ENCODE measurements at places on chromosomes 16 and 17.

- H3K4me1 ChIP-seq = peaks cover 5% of the 10 kb centered on the region
- no peak overlapping the region for H3K27ac ChIP-seq
- H3K27me3 ChIP-seq = no peaks in the 10 kb centered on the region
- no peak overlapping the region for H3K4me3 ChIP-seq
- no peak for DNase-seq
Observed at GRCh38 chr17:9371019-9371418, 204.6 kb downstream of the STX8 start.

DNA sequence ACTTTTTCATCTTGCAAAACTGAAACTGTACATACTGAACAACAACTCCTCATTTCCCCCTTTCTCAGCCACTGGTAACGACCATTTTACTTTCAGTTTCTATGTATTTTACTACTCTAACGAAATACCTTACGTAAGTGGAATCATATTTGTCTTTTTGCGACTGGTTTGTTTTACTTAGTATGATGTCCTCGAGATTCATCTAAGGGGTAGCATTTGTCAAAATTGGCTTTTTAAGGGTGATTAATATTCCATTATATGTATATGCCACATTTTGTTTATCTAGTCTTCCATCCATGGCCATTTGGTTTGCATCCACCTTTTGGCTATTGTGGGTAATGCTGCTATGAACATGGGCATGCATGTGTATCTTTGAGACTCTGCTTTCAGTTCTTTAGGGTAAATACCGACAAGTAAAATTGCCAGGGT lies 10.4 kb downstream of the KPNB1 start:
- peaks cover 54% of the 10 kb centered on the region for H3K4me1 ChIP-seq
- H3K27me3 ChIP-seq = no peaks in the 10 kb centered on the region
- DNase-seq = no peak
- H3K4me3 ChIP-seq = peak overlapping the region; percentile 74
- peaks cover 82% of the 10 kb centered on the region for H3K36me3 ChIP-seq

DNA sequence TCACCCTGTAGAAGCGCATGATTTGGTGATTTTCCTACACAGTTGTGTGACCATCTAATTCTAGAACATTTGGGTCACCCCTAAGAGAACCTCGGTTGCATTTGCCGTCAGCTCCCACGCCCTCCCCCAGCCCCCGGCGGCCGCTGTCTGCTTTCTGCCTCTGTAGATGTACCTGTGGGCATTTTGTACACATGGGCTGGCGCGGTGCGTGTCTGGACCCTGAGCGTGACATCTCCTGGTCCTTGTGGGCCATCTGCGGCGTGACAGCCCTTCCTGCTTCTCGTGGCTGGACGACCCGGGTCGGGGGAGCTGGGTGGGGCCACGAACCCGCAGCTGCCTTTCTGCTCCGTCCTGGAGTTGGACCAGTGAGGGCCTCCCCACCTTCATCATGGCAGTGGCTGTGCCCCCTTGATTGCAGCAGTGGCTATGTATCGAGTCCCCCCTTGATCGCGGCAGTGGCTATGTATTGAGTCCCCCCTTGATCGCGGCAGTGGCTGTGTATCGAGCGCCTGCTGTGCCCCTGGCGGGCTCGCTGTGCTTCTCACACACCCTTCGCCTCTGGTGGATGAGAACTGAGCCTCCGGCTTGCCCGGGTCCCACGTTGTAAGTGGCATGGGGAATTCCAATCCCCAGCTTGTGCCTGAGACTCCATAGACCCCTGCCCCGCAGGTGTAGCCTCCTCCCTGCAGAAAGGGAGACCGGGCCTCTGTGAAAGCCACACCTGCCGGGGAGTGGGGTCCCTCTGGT lies 24.1 kb downstream of the GSE1 start:
- no peak overlapping the region for H3K27ac ChIP-seq
- no peak for DNase-seq
- no peak overlapping the region for H3K4me3 ChIP-seq
- no peaks in the 10 kb centered on the region for H3K27me3 ChIP-seq
- H3K36me3 ChIP-seq = peaks cover 15% of the 10 kb centered on the region

GRCh38 chr17:75468779-75469373 lies 12.4 kb downstream of the TMEM94 start:
- no peak overlapping the region for H3K4me3 ChIP-seq
- H3K27ac ChIP-seq = no peak overlapping the region
- no peaks in the 10 kb centered on the region for H3K4me1 ChIP-seq
- H3K36me3 ChIP-seq = peaks cover 20% of the 10 kb centered on the region
